ENCODE measurements at places on chromosomes 1 and 21.

DNA sequence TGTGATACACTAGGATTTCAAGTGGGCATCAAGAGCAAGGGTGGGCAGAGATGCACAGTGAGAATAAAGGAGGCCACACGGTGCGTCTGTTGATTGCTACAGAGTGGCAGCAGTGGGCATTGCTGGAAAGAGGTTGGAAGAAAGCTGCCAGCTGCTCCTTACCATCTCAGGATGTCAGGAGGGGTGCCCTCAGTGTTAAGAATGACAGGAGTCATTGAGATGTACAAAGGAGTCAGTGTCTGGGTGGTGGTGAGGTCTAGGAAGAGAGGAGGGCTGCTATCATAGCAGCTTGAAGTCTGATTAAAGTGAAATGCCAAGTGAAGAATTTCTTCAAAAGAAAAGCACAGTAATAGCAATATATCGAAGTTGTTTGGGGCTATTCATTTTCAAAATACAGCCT, 992.7 kb downstream of the TTLL7 start:
- DNase-seq = no peak

- DNase-seq = no peak
Observed at GRCh38 chr1:1975535-1975934, 28.1 kb downstream of the CFAP74 start.

DNA sequence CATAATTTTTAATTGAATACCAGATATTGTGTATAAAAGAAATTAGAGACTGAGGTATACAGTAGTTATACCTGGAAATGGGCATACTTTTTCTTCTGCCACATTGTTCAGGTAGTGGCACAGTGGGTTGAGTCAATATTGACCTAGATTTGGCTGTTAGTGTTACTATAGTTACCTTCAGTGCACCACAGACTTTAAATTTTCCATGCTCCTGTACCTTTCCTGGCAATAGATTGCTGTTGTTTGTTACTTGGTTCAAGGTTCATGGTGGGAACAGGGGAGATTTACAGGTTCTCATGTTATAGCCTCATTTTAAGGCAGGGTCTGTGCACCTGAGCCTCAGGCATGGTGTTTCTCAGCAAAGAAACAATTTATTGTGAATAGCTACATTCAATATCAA, 218.7 kb downstream of the LBR start:
- no peak for DNase-seq

DNA sequence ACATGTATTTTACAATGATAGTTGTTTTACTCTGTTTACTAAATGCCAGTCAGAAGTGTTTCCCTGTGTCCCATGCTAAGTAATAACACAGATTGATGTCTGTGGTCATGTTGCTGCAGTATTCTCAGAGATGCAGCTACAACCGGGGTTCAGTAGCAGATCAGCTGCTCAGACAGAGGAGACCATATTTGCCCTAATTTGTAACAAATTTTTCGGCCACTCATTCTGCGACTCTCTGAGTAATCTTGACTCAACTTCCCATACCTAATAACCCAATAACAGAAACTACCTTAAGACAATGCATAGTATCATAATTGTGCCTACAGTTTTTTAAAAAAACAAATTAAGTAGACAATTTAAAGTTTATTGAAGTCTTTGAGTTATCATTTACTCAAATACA, 32.6 kb downstream of the NIBAN1 start:
- DNase-seq = no peak

- DNase-seq = no peak
Observed at GRCh38 chr1:54709547-54710292, 5.9 kb upstream of the TTC4 start.

GRCh38 chr1:30189818-30190500, 533.4 kb downstream of the MATN1 start:
- DNase-seq = no peak

GRCh38 chr21:16900685-16901084, 612.2 kb upstream of the CXADR start:
- DNase-seq = no peak

GRCh38 chr1:175848329-175848728, 104.9 kb upstream of the TNR start:
- no peak for DNase-seq

GRCh38 chr1:43004587-43005459, 46.2 kb upstream of the SLC2A1 start:
- no peak for DNase-seq

DNA sequence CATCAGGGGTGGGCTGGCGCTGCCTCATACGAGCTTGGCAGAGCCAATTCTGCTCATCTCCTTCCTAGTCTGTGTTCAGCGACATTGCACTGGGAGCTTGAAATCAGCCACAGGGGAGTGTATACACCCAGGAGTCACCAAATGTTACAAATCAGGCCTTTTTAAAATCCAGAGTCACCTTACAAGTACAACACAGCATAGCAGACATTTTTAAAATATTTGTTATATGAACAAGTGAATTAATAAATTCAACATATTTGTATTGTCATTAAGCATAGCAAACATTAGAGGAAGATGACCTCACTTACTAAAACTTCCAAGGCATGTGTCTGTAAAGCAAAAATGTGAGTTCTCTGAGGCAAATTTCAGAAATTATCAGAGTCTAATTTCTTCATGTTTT, 210.0 kb downstream of the HLX start:
- DNase-seq = no peak

GRCh38 chr1:199312626-199313025, 673.8 kb downstream of the PTPRC start:
- DNase-seq = no peak

GRCh38 chr1:18132711-18133541, 25.3 kb downstream of the IGSF21 start:
- DNase-seq = no peak

DNA sequence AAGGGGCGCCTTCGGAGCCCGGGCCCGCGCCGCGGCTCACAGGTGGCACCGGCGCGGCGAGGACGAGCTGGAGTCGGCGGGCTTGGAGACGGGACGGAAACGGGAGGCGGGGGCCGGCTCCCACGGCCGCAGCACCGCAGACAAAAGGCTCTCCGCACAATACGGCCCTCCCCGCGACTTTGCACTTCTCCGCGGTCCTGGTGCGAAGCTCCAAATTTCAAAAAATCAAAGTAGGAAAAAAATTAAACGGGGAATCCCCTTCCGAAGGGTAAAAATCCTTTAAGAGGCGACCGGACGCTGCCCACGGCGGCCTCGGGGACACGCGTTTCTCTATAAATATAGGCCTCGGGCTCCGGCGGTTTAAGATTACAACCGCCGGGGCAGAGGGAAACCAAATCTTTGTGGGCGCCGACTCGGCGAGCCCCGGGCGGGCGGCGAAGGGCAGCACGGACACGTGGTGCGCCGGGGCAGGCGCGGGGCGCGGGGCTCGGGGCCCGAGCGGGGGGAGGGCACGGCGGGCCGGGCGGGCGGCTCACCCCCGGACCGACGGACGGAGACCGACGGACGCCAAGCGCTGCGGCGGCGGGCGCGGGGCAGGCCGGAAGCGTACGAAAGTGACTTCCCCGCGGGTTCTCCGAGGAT, 453 bp downstream of the PABPC4 start:
- peak; percentile 56 for DNase-seq

DNA sequence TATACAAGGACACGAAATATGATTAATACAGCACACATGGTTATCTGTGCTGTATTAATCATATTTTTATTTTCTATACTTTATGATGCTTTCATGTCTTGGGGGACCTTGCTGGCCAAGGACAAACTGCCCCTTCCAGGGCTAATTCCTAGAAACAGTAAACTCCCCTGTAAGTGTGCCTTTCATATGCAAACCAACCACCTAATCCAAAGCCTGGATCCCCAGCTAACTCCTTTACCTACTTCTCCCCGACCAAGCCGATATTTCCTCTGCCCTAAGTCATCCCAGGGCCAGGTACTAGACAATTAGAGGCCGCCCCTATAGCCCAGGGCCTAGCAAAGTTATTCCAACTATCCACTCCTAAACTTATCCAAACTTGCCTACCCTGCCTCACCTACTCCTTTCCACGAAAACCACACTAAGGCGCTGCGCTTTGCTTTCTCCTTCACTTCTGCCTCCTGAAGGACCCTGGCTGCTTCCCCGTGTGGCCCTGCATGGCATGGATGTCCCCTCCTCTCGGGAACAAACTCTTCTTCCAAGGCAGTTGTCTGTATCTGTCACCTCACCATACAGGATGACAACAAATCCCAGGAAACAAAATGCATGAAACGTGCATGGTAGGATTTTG, 10.2 kb downstream of the SH3BP5L start:
- no peak for DNase-seq

GRCh38 chr1:54998677-54999076, at the start of gene BSND:
Gene BSND, plus strand, starts transcription at chr1:54998933. Its CDS starts 254 bp downstream, at chr1:54999187.
- DNase-seq = no peak

- DNase-seq = peak; percentile 72
Observed at GRCh38 chr1:91730801-91731732, 154.9 kb downstream of the TGFBR3 start.

GRCh38 chr1:74247881-74248528, 12.8 kb downstream of the TNNI3K start:
- no peak for DNase-seq

Measured in right forelimb (tissue), 1 donor.